GM18507 (cell line): ENCODE measurements at places on chromosomes 1 and 21.

DNA sequence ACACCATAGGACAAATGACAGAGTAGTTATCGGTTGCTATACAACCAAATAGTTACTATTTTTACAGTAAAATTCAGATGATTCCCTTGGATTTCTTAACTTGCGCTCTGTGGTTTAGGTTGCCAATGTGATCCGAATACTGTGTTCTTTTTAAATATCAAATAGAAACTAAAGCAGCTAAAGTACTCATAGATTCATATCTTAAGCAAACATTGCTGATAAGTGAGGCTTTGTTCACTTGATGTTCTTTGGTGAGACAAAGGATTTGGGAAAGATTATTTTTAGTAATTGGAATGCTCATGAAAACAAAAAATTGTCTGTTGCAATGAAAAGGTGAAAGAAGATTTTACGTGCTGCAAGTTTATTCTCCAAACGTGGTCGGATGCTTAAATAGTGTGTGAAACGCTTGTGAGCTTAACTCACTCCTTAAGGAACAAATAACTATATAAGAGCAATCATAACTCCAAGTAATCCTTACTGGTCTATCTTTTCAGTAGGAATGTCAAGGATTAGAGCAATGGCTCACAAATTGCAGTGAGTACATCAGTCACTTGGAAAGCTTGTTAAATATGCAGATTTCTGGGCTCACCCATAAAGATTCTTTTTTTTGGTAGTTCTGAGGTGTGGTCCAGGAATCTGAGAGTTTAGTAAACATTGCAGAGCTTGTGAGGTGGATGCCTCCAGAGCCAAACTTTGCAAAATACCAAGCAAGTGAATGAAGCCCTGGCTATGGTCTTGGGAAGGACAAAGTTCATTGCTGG is 31.8 kb upstream of the PDC start:
- no peak for DNase-seq

- DNase-seq = no peak
These were observed 172.3 kb downstream of the PBX1 start for GRCh38 chr1:164731161-164731876.

- DNase-seq = no peak
These were observed 59.6 kb downstream of the PGBD5 start for GRCh38 chr1:230366504-230366915.

DNA sequence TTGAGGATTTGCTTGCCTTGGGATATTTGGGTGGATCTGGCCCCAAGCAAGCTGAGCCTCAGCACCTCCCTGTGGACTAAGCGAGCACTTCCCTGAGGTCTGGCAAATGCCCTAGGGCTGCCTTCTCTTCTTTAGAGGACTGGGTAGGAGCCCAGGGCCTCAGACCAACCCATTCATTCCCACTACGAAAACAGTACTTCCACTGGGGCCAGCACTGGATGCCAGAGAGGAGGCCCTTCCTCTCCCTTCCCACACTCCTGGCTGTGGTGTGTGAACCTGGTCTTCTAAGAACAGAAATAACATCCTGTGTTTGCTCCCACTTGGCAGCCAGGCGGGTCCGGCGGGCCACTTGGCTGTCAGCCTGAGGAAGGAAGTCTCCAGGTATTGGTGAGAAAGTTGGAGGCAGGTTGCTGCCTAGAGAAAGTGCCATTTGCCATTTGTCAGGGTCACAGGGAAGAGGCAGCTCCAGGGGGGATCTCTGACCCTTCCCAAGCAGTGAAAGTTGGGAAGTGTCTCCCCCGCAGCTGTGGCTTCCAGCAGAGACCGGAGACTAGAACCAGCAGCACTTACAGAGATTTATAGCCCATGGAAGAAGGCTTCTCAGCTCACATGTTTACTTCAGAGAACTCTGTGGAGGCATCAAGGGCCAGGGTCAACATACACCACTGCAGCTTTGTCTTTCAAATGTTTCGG is 323.5 kb downstream of the SIPA1L2 start:
- no peak for DNase-seq

DNA sequence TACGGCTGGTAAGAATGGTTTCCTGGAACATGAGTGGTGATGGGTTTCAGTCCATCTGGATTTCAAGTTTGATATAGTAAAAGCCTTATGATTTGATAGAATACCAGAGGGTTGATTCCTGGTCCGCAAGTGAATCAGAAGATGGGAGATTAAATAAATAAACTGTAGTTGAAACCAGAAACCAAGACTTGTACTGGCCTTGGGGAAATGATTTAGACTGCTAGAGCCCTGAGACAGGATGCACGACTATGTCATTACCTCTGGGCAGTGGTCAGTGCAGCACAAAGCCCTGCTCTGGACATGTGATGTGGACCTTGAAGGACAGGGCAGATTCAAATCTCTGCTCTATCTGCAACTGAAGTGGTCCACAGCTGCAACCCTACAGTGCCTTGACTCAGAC is 15.6 kb upstream of the FMOD start:
- DNase-seq = no peak

GRCh38 chr1:229410370-229410691 is 23.6 kb downstream of the ACTA1 start:
- DNase-seq = no peak

DNA sequence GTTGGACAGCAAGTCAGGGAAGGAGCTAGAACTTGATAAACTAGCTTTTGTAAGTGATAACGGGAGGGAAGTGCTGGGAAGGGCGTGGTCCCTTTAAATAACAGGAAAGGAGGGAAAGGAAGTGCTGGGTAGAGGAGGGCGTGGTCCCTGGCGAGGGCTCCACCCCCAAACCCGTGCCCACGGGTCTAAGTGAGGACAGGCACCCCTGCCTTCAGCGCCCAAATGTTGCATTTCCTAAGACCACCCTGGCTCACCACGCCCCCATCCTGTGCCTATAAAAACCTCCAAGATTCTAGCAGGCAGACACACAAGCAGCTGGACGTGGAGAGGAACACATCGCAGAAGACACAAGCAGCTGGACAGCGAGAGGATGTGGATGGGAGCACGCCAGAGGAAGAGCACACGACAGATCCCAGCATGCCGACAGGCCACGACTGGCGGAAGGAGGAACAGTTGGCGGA is 58.5 kb downstream of the PALMD start:
- DNase-seq = no peak

- DNase-seq = no peak
These were observed 107.5 kb upstream of the CLDN14 start for GRCh38 chr21:36587388-36587787.

GRCh38 chr1:6867729-6868659 is 82.7 kb downstream of the CAMTA1 start:
- no peak for DNase-seq

DNA sequence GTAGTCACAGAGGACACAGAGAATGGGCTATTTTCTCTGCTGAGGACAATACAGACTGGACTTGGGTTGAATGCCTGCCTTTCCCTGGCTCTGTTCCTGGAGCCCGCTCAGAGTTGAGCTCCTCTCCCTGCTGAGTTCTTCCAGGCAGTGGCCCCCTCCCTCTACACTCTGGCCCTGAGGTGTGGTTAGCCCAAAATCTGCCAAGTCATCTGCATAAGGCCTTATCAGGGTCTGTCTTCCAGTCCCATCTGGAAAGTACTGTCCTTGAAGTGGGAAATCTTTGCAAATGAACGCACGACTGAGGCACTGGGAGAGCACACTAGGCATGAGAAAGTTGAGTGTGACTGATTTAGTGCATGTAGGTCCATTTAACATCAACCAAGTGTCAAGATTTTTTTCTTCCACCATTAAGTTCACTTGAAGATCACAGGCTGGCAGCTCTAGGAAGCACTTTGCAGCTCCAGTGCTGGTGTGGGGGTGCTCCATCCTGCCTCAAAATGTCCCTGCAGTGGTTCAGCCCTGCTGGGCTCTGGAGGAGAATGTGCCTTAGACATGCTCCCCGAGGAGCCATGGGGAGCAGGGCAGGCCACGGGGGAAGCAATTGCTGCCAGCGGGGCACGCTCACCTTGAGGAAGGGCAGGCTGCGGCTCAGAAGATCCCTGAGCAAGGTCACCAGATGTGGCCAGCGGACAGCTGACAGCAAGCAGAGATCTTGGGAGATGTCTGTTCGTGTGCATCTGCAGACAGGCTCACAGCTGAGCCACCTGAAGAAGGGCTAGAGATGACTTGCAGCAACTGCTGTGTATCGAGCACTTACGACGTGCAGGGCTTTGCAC is 41.5 kb downstream of the IER5 start:
- no peak for DNase-seq

DNA sequence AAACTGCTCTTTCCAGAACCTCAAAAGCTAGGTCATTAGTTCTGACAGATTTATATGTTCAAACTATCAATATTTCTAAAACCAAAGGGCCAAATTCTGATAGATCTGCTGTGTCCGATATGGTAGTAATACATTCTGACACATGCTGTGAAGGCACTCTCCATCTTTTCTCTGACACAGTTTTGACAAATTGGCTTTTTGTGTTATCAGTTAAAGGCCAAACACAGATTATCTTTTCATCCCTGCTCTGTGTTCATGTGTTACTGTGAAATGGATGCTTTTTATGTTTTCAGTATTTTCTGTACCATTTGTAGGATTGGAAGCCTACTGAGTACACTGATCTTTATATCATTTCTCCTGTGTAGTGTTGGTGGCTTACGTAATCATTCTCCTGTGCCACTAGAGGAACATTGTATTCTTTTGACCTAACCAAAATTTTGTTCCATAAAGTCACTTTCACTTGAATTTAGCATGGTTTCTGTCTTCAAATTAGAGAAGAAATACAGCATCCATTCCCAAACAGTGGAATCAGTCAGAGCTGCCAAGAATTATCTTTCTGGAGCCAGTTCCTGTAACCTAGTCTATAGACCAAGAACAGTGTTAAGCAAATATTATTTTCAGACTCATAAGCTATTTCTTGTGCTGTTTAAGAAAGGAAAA is 137.2 kb downstream of the ADGRL2 start:
- DNase-seq = no peak

DNA sequence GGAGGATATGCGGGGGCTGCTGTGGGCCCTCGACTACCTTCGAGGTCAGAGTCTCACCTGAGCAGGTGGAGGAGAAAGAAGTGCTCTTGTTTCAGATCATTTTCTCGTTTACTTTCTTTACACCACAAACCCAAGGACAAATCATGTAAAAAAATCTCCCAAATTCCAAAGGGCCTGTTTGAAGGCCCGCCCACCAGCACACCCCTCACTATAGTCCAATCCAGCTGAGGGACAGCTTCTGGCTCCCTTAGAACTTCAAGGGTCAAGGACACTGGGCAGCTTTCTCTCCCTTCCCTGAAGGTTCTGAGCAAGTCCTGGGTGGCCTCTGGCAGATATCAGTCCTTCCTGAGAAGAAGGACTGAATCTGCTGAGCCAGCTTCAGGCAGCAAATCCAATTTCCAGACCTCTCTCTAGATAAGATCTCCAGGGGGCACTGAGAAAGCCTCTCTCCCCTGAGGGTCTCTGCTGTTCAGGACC is 5.5 kb downstream of the STK40 start:
- DNase-seq = no peak

GRCh38 chr1:58885998-58886397 is 102.2 kb upstream of the JUN start:
- no peak for DNase-seq

GRCh38 chr1:62590255-62590969 is 6.9 kb upstream of the ANGPTL3 start:
- no peak for DNase-seq

- no peak for DNase-seq
These were observed 28.5 kb upstream of the TMEM39B start for GRCh38 chr1:32044234-32044633.

DNA sequence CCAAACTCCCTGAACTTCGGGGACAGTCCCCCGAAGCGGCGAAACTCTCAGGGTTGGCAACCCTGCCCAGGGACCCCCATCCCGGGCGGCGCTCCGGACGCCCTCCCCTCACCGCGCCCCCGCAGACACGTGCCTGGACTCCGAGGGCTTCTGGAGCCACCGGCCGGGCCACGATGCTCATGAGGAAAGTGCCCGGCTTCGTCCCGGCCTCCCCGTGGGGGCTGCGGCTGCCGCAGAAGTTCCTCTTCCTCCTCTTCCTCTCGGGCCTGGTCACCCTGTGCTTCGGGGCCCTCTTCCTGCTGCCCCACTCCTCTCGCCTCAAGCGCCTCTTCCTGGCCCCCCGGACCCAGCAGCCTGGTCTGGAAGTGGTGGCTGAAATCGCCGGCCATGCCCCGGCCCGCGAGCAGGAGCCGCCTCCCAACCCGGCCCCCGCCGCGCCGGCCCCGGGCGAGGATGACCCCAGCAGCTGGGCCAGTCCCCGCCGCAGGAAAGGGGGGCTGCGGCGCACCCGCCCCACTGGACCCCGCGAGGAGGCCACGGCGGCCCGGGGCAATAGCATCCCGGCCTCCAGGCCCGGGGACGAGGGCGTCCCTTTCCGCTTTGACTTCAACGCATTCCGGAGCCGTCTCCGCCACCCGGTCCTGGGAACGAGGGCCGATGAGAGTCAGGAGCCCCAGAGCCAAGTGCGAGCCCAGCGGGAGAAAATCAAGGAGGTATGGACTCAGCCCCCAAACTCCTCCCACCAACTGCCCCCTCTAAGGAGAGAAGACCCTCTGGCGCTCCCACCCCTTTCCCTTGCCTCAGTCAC is 1.2 kb downstream of the MAN1C1 start:
- DNase-seq = no peak

DNA sequence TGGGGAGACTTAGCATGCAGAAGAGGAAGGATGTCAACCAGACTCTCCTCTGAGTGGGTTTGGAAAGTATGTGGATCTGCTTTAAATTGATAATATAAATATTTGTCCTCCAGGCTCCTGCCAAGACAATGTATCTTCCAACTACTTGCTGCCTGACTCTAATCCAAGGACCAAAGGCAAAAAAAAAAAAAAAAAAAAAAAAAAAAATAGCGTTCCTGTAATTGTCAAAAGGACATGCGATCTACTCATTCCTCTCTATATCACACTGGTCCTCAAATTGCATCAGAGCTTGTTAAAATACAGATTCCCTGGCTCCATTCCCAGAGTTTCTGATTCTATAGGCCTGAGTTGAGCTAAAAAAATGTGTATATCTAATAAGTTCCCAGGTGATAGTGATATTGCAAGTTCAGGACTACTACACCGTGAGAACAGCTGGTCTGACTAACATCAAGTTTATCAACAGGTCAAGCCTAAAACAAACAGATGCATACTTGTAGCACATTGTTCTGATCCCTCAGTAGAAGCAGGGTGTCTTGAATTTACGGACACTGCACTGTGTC is 141.3 kb downstream of the TNR start:
- DNase-seq = no peak

GRCh38 chr1:154747740-154748404 is 122.2 kb downstream of the KCNN3 start:
- peak; percentile 51 for DNase-seq

GRCh38 chr1:97337250-97338030 is 583.4 kb downstream of the DPYD start:
- DNase-seq = no peak

DNA sequence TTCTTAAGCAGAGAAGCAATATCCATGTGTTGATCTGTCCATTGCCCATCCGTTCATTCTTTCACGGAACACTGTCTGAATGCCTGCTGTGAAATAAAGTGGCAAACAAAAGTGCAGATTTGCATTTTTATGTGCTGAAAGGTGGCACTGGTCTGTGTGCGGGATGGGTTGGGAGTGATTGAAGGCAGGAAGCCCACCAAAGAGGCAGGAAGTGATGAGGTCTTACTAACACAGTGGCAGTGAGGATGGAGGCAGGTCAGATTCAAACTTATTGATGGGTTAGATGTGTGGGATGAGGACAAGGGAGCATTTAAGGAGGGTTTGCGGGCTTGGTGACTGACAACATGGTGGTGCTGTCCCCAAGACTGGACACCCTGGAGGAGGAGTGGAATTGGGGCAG is 8.3 kb downstream of the PTPRF start:
- DNase-seq = no peak

GRCh38 chr1:43563876-43564539 is 33.3 kb downstream of the PTPRF start:
- DNase-seq = no peak
